ENCODE measurements at places on chromosomes 11 and 22.

DNA sequence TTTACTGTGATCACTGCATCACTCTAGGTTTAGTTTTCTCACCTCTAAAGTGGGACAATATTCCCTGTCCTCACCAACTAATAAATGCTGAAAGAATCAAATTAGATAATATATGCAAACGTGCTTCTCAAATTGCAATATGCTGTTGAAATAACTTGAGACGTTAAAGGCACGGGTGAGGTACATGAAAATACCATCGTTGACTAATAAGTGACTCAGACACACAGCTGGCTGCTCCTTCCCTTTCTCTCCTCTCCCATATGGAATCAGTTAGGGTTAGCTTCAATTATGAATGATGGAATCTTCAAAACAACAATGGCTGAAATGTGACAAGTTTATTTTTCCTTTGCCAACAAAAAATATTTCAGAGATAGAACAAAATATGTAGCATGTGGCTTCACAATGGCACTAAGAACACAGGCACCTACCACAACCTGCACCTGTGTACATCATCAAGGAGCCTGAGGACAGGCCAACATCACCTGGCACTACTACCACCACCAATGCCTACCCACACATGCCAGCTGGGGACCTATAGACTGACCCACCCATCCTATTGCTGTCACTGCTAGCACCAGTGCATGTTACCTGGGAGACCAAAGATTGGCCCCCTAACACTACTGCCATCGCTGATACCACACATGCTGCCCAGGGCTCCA lies 13.7 kb downstream of the GDPD4 start:
- DNase-seq, result peak; percentile 87

- DNase-seq, result no peak
Measured at GRCh38 chr22:47296405-47297260, 534.2 kb downstream of the TBC1D22A start.

- DNase-seq, result no peak
Measured at GRCh38 chr11:33211153-33211552, 46.0 kb upstream of the HIPK3 start.

DNA sequence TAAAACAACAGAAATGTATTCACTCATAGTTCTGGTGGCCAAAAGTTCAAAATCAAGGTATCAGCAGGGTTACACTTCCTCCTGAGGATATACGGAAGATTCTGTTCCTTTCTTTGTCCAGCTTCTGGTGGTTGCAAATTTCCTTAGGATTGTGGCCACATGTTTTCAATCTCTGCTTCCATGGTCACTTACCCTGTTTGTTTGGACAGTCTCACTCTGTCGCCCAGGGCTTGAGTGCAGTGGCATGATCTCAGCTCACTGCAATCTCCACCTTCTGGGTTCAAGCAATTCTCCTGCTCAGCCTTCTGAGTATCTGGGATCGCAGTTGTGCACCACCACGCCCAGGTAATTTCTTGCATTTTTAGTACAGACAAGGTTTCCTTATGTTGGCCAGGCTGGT lies 534.3 kb downstream of the KCNA4 start:
- no peak for DNase-seq

GRCh38 chr11:125071435-125071834 lies 8.3 kb downstream of the SLC37A2 start:
- no peak for DNase-seq

- no peak for DNase-seq
Measured at GRCh38 chr11:102415304-102415916, 37.2 kb downstream of the TMEM123 start.

- DNase-seq, result no peak
Measured at GRCh38 chr11:95556011-95556341, 233.6 kb downstream of the FAM76B start.

GRCh38 chr11:93548679-93549319 lies 5.6 kb upstream of the SMCO4 start:
- no peak for DNase-seq

GRCh38 chr11:73645972-73646631 lies at the start of gene PLEKHB1:
PLEKHB1 (plus strand) TSS chr11:73646581; CDS start chr11:73646609, 28 bp downstream.
- no peak for DNase-seq

DNA sequence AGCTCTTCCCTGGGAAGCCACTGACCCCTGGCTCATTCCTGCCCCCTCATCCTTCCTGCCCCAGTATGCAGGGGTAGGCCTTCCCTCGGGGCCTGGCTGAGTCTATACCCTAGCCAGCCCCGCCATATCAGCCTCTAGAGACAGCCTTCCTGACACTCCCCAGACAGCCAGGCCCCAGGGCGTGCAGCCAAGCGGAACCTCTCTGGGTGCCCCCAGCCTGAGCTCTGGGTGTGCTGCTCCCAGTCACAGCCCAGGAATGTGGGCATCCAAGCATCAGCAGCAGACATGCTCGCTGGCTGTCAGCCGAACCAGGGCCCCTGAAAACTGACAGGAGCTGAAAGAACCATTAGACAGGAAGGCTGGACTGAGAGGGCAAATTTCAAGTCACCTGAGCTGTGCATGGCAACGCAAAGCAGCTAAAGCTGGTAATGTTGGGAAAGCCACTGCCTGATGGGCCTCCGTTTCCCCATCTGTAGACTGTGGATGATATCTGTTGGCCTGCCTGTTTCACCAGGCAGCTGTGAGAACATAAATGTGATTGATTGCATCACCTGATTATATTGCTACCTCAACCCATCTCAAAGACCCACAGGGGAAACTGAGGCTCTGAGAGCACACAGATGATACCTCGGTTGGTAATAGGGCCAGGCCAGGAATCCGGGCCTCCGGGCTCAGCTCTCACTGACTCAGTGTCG lies 93.2 kb downstream of the LRRC32 start:
- DNase-seq, result peak; percentile 80

- peak; percentile 66 for DNase-seq
Measured at GRCh38 chr22:40534379-40535188, 101.9 kb downstream of the MRTFA start.

DNA sequence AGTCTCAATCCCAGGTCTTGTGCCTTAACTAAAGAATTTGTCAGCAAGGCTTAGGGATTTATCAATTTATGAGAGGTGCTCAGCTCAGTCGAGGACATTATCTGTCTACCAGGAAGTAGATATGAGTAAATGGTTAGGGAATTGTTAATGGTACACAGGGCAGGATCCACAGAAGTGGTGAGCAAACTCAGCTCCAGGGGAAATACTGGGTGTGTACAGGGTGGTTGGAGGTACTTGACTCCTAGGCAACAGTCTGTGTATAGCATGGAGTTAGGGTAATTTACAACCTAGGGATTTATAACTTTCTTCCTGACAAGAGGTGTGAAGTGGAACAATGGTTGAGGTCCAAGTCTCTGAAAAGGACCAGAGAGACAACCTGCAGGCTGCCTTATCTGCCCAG lies 123.4 kb upstream of the OR9Q1 start:
- no peak for DNase-seq

DNA sequence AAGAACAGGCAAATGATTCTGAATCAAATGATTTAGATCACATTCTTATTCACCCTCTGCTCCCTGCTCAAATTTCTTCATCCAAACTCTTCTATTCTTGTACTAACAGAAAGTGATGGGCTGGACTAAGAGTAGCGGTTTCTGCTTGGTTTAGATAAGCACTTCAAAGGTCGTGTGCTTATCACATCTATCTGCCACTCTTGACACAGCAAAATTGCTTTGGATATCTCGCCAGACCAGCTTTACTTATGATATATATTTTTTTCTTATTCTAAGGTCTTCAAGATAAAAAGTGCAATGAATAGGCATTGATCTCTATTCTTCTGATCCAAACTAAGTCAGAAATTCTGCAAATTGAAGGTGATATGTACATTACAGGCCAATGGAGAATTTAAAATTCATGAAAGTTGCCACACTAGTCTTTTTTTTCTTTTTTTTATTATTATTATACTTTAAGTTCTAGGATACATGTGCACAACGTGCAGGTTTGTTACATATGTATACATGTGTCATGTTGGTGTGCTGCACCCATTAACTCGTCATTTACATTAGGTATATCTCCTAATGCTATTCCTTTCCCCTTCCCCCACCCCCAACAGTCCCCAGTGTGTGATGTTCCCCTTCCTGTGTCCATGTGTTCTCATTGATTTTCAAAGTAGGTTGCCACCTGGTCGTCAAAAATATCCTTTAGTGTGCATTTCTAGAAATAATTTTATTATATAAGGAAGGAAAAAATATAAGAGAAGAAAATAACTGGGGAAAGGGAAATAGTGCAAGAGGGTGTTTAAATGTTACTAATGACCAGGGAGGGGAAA lies 1941.0 kb upstream of the RAG2 start:
- DNase-seq, result no peak

DNA sequence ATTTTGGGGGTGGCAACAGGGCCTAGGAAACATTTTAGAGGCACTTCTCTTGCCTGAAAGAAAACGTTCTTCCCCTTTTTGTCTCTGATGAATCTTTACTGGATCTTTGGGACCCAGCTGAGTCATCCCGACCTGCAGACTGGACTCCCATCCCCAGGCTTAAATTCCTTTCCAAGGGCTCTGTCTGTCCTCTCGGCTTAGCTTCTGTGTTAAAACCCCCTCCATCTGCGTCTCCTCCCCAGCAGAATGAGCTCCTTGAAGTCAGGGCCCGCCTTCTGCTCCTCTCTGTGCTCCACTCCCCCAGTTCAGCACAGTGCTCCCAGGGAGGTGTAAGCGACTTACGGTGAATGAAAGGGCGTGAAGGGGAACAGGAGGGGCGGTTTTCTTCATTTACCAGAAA lies 895 bp upstream of the DAGLA start:
- DNase-seq, result peak; percentile 12

DNA sequence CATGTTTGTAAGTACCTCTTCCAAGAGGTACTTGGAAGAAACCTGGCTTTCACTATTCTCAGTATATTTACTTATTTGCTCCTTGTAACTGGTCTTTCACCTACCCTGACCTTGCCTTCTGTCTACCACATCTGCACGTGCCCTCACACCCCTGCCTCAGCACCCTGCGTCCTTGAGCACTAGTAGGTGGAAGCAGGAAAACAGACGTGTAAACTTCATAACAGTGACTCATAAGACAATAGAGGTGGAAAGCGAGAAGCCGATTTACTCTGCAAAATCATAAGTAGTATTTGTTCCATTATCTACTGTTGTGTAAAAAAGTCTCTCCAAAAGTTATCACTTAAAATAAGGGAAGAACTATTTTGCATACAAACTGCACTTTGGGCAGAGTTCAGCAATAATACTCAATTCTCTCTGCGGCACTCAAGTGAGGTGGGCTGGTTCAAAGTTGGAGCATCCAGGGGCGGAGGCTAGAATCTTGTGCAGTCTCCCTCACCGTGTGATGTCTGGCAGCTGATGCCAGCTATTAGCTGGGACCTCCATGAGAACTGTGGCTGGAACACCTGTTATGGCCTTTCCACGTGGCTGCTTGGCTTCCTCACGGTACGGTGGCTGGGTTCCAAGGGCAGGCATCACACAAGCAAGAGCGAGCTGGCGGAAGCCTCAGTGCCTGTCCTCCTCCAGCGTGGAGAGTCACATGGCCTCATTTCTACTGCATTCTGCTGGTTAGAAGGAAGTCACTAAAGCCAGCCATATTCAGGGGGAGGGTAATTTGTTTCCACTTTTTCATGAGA lies 30.4 kb downstream of the PACS1 start:
- DNase-seq, result peak; percentile 24

DNA sequence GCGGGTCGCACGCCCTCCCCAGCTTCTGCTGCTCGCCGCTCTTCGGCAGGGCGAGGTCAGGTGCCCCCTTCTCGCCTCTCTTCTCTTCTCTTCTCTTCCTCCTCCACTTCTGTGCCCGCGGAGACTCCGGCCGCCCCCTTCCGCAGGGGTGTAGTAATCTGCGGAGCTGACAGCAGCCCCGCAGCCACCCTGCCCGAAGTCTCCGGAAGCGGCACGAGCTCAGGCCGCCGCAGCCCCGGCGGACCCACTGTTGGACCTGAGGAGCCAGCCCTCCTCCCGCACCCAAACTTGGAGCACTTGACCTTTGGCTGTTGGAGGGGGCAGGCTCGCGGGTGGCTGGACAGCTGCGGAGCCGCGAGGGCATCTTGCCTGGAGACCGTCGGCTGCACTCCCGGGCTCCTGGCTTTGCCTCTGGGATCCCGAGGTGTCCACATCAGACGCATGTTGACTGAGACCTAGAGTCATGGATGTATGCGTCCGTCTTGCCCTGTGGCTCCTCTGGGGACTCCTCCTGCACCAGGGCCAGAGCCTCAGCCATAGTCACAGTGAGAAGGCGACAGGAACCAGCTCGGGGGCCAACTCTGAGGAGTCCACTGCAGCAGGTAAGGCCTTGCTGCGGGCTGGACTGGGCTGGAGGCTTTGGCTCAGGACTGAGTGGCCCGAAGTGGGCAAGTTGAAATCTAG lies 486 bp downstream of the STIM1 start:
- no peak for DNase-seq
